ENCODE measurements at places on chromosomes 2 and 18.

DNA sequence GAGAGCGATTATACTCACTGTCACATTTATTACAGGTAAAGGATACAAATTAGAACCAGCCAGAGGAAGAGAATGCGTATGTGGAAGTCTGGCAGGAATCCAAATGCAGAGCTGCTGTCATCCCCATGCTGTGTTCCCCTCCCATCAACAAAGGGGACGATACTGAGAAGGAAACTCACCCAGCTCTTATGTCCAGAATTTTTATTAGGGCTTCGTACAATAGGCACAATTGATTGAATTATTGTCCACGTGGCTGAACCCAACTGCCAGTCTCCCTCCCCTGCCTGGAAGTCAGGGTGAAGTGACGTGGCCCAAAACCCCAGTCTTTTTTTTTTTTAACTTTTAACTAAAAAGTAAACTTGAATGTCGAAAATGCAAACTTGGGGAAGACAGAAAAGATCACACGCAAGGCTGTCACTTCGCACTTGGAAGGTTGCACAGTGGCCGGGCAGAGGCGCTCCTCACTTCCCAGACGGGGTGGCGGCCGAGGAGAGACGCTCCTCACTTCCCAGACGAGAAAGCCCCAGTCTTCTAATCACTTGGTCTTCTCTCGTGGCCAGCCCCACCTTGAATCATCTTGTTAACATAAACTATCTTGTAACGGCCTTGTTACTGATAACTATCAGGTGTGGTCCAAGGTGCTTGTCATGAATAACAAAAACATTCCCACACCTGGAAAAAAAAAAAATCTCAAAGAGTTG is 40.0 kb upstream of the ITSN2 start:
- DNase-seq = no peak

DNA sequence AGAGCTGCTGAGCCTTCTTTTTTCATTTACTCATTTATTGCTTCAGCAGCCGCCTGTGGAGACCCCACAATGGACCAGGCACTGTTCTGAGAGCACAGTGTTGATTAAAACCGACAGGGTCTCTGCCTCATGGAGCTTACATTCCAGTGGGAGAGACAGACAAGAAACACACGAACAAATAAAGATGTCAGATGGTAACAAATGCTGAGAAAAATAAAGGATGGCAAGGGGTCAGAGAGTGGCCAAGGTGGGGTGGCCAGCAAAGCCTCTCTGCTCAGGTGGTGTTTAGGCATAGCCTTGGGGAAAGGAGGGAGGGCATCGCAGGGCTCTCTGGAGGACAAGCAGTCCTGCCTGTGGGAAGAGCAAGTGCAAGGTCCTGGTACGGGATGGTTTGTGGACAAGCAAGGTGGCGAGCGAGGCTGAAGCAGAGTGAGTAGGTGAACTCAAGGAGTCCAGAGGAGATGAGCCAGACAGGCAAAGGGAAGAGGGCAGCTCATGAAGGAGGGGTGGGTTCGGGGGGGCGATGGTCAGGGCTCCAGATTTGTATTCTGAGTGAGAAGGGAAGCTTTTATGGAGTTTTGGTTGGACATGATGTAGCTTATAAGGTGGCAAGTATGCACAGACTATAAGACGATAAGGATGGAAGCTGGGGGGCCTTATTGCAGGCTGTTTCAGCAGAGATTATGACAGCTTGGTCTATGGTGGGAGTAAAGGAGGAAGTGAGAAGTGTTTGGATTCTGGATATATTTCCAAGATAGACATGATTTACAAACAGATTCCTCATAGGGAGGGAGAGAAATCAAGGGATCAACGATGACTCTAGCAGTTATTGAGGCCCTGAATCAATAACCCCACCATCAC is 8.8 kb upstream of the ITGB6 start:
- no peak for DNase-seq

GRCh38 chr2:1907849-1908533 is 163.7 kb upstream of the PXDN start:
- no peak for DNase-seq

DNA sequence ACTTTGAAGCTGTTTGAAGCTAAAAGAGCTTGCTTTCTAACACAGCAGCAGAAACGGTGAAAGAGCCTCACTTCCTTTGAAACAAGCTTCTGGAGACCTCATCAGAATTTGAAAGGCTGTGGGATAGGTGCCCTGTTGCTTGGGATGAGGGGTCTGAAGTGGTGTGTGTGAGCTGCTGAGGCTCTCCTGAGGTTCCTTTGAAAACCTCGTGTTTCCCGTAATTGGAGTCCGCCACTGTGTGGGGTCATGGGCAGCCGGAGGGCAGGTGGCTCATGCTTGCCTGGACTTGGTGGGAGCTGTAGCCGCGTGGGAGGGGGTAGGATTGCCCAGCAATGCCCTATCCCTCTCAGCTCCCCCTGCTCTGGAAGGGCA is 34.4 kb downstream of the CABLES1 start:
- no peak for DNase-seq

GRCh38 chr2:217316743-217317142 is 456.9 kb upstream of the TNP1 start:
- no peak for DNase-seq

GRCh38 chr2:128444816-128445522 is 126.3 kb upstream of the HS6ST1 start:
- no peak for DNase-seq

GRCh38 chr2:203562268-203562667 is 27.2 kb upstream of the RAPH1 start:
- no peak for DNase-seq

DNA sequence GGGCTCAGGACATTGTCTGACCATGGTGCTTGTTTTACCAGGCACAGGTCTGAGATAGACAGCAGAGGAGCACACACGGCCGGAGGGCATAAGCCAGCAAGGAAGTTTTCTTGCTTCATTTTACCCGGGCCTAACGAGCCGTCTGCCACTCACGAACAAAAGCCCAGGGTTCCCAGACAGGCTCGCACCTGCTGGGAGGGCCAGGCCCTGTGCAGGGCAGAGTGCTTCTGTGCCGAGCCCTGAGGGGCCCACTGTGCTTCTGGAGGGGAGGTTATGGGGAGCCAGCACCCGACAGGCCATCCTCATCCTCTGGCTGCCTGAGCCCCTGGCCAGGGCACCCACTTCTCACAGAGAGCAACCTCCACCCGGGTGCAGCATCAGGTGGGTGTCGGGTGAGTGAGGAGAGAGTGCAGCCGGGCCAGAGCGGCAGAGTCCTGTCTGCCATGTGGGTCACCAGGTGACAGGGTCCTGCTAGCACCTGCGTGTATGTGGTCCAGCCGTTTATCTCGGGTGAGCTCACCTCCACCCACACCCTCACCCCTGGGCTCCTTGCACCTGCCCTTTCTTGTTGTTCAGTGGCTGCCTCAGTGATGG is 297.9 kb downstream of the NDUFA10 start:
- no peak for DNase-seq

GRCh38 chr2:197813093-197813787 is 8.8 kb downstream of the PLCL1 start:
- DNase-seq = no peak

- DNase-seq = no peak
Measured at GRCh38 chr2:197216361-197216979, 94.1 kb downstream of the ANKRD44 start.

DNA sequence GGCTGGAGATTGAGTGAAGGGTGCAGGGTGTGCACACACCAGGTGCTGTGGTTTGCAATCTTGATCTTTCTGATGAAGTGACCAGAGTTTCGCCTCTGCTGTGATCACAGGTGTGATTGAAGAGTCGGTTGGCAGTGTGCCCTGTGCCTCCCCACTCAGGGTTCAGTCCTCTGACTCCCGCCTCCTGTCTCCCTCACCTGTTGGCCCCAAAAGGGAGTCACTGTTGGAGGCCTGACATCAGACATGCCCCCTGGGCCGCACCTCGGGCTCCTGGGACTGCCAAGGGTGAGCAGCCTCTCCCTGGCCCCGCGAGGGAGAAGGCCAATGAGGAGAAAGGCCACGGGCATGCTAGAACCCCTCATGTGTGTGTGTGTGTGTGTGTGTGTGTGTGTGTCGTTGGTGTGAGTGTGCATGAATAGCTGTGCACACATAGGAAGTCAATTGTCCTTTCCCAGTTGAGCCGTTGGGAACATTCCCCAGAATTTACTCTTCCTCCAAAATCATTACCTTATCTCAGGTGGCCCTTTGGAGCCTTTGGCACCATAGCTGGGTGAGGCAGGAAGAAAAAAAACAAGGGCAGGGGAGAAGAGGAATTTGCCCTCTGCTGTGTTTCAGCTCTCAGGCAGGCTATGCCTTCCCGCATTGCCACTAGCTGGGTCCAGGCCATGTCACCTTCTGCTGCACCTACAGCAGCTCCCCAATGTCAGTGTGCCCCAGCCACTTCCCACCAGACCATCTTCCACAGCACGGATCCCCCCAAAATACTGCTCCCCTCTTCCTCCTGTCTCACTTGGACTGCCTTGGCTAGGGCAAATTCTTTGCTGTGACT is 78.1 kb upstream of the LAPTM4A start:
- no peak for DNase-seq

- DNase-seq = no peak
Measured at GRCh38 chr18:52572036-52573000, 232.3 kb downstream of the DCC start.

DNA sequence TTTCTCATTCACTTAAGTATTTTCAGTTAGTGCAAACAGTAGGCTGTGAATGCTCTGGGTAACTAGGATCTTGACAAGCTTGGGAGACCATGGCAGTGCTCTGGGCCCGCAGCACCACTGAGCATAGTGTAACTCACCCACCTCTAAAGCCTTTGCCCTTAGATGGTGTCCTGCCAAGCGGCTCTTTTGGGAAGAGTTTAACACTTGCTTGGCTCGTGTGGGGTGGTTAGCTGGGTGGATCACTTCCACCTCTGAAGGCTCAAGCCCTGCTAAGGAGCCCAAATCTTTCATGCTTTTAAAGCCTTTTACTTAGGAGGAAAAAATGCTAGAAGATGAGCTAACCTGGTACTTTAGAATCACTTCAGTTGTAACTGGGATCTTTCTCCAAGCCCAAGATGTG is 33.9 kb downstream of the PTPN18 start:
- no peak for DNase-seq

- DNase-seq = no peak
Measured at GRCh38 chr2:130807659-130808385, 28.9 kb upstream of the ARHGEF4 start.
